ENCODE measurements at places on chromosomes 12 and 14. TPM values are rescaled to one million over a fixed set of nuclear protein-coding genes. Genes with fewer than 3 reads are reported as not detected.

The SLC7A7 gene
- 0.16 TPM for total RNA-seq

The LRRC43 gene
- total RNA-seq: not detected

The KRT72 gene
- not detected for total RNA-seq

The FSCB gene
- not detected for total RNA-seq

The FAM186B gene
- total RNA-seq: not detected

The FITM1 gene
- 0.77 TPM for total RNA-seq

The PLXNC1 gene
- total RNA-seq: 13.1 TPM

The HSPB8 gene
- not detected for total RNA-seq

The DIO2 gene
- not detected for total RNA-seq

The INTS13 gene
- 44.7 TPM for total RNA-seq

The LBHD2 gene
- not detected for total RNA-seq

The GALNT6 gene
- 43.9 TPM for total RNA-seq

The TDG gene
- total RNA-seq: 29.4 TPM

The DGKA gene
- total RNA-seq: 301 TPM

The C12orf54 gene
- not detected for total RNA-seq

The GDF3 gene
- not detected for total RNA-seq

The LRTM2 gene
- not detected for total RNA-seq

The FBXW8 gene
- 11.5 TPM for total RNA-seq

The PRH2 gene
- total RNA-seq: 0.76 TPM

The NOVA1 gene
- total RNA-seq: not detected

The EML1 gene
- not detected for total RNA-seq

The ADAMTS20 gene
- not detected for total RNA-seq

The TAS2R30 gene
- total RNA-seq: 2.1 TPM

The VWF gene
- not detected for total RNA-seq

The RPL6 gene
- 778 TPM for total RNA-seq

The SSPN gene
- not detected for total RNA-seq

The RIN3 gene
- 76.1 TPM for total RNA-seq

The ANAPC5 gene
- total RNA-seq: 157 TPM

The CIDEB gene
- 24.5 TPM for total RNA-seq

The TSPAN19 gene
- not detected for total RNA-seq

The STAB2 gene
- not detected for total RNA-seq

The AMHR2 gene
- total RNA-seq: not detected

The DTX3 gene
- total RNA-seq: 21.2 TPM

The GPR137C gene
- total RNA-seq: 0.85 TPM

The FAM90A1 gene
- total RNA-seq: 0.14 TPM

The GNB3 gene
- not detected for total RNA-seq

The RIMBP2 gene
- total RNA-seq: not detected

The TMEM63C gene
- 0.50 TPM for total RNA-seq

The TAS2R42 gene
- total RNA-seq: not detected

The DNAI7 gene
- total RNA-seq: 0.18 TPM

The MUCL1 gene
- total RNA-seq: not detected

The PLA2G1B gene
- not detected for total RNA-seq

The REM2 gene
- 0.93 TPM for total RNA-seq

The PRPH gene
- total RNA-seq: 0.26 TPM

The KCNC2 gene
- not detected for total RNA-seq

The PIWIL1 gene
- total RNA-seq: not detected

The LRRC10 gene
- not detected for total RNA-seq

The PARP11 gene
- 15.9 TPM for total RNA-seq

Measured in activated CD8-positive, alpha-beta memory T cell treated with anti-CD3 and anti-CD28 coated beads, Interleukin-2, amount 10 ng/mL, durations not matched to agents 7 days and 5 days (primary cell).